ENCODE measurements at places on chromosomes 4 and X. TPM values are rescaled to one million over a fixed set of nuclear protein-coding genes. Genes with fewer than 3 reads are reported as not detected.

CISD2 gene
- 11.1 TPM for polyA plus RNA-seq

- no peaks in the 10 kb centered on the region for H3K27me3 ChIP-seq
- no peak for DNase-seq
- H3K36me3 ChIP-seq = no peaks in the 10 kb centered on the region
- no peak overlapping the region for H3K27ac ChIP-seq
Measured at GRCh38 chr4:169070895-169071218, 60.8 kb upstream of the CBR4 start.

DNA sequence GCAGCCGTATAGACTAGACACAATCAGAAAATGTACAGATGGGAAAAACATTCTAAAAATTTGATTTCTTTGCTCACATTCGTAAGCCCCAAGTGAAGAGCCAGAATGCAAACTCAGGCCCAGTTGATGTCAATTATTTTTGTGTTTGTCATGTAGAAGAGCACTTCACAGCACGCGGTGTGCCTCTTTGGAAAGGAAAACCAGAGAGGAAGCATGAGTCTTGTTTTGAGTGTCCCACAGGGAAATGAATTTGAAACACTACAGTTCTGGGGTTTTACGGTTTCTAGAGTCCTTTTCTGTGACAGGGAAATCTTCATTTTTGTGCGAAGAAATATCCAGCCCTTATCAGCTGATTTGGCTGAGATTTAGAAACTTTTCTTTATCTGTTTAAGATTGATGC lies 554.6 kb upstream of the BOD1L1 start:
- no peak overlapping the region for H3K27ac ChIP-seq
- no peak for DNase-seq
- no peaks in the 10 kb centered on the region for H3K36me3 ChIP-seq
- H3K4me1 ChIP-seq = peaks cover 61% of the 10 kb centered on the region

ZNF827 gene
- 3.3 TPM for polyA plus RNA-seq

DNA sequence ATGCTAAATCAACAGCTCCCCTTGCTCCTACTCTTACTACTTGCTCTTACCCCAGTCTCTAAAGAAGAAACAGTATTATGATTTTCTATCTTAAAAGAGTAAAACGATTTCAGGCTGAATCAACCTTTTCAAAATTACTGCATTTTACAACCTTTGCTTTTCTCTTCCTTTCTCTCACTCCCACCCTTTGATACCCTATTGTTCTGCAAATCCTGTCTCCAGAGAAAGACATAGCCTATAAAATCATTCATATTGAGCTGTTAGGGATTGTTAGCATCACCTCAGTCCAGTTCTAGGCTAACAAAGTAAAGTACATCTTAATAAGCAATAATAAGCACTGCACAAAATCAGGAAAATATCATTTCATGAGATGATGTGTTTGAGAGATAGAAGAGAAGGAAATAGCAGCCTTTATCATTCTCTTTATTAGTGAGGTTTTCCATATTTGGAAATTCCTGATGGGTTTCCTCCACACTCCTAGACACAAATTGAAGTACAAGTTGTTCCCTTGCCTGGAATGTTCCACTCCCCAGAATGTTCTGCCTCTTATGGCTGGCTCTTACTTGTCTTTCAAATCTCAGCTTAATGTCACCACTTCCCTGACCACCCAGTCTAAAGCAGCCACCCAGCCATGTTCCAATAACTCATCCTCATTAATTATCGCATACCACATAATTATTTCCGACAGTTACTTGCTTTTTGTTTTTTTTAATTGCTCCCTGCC lies 219.7 kb downstream of the PALLD start:
- no peak for DNase-seq
- H3K27me3 ChIP-seq = no peaks in the 10 kb centered on the region
- H3K4me1 ChIP-seq = peaks cover 10% of the 10 kb centered on the region
- no peaks in the 10 kb centered on the region for H3K36me3 ChIP-seq
- no peak overlapping the region for H3K4me3 ChIP-seq

DNA sequence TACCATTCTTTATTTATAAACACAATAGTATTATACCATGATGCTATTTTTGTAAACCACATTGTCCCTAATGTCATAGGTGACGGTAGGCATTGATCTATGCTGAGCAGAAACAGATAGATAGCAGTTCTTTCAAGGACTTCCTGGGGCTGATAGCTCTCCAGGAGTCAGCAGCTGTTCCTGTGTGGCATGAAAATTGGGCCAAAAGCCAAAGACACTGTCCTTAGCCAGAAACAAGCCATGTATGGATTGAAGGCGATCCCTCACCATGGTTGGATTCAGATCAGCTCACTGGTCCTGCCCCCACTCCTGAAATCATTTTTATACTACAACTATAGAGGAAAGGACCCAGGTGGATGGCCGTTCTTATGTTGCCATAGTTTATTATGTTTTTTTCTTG lies 53.6 kb downstream of the DDX60 start:
- peaks cover 95% of the 10 kb centered on the region for H3K36me3 ChIP-seq
- no peak overlapping the region for H3K4me3 ChIP-seq
- no peak for DNase-seq
- no peak overlapping the region for H3K27ac ChIP-seq
- H3K27me3 ChIP-seq = no peaks in the 10 kb centered on the region

- H3K4me3 ChIP-seq = no peak overlapping the region
- peaks cover 2% of the 10 kb centered on the region for H3K27me3 ChIP-seq
- no peak for DNase-seq
- no peaks in the 10 kb centered on the region for H3K36me3 ChIP-seq
- H3K27ac ChIP-seq = no peak overlapping the region
- H3K4me1 ChIP-seq = peaks cover 4% of the 10 kb centered on the region
Measured at GRCh38 chrX:100417681-100418080, 7.6 kb upstream of the PCDH19 start.

GRCh38 chr4:20272411-20272872 lies 20.7 kb downstream of the SLIT2 start:
- H3K27ac ChIP-seq = no peak overlapping the region
- H3K4me3 ChIP-seq = no peak overlapping the region
- no peak for DNase-seq
- no peaks in the 10 kb centered on the region for H3K27me3 ChIP-seq
- no peaks in the 10 kb centered on the region for H3K4me1 ChIP-seq
- H3K36me3 ChIP-seq = no peaks in the 10 kb centered on the region

- H3K4me3 ChIP-seq = no peak overlapping the region
- no peaks in the 10 kb centered on the region for H3K36me3 ChIP-seq
- DNase-seq = no peak
Measured at GRCh38 chr4:63063760-63064159, 1345.5 kb downstream of the TECRL start.

SMIM10L2A gene
- 2.5 TPM for polyA plus RNA-seq

NEXMIF gene
- polyA plus RNA-seq = 0.05 TPM

GRCh38 chr4:67928546-67928945 lies 34.7 kb downstream of the TMPRSS11A start:
- no peaks in the 10 kb centered on the region for H3K36me3 ChIP-seq
- no peaks in the 10 kb centered on the region for H3K4me1 ChIP-seq
- DNase-seq = no peak
- H3K27ac ChIP-seq = no peak overlapping the region
- H3K27me3 ChIP-seq = no peaks in the 10 kb centered on the region
- H3K4me3 ChIP-seq = no peak overlapping the region

SSX1 gene
- not detected for polyA plus RNA-seq

GRCh38 chr4:128623508-128624215 lies 185.8 kb upstream of the JADE1 start:
- H3K4me1 ChIP-seq = no peaks in the 10 kb centered on the region
- H3K27me3 ChIP-seq = no peaks in the 10 kb centered on the region
- no peak overlapping the region for H3K4me3 ChIP-seq
- no peak for DNase-seq

ATP6AP1 gene
- polyA plus RNA-seq = 44.1 TPM
